Hypothalamus (tissue), 51 donors: ENCODE measurements at places on chromosomes 2 and 18.

- DNase-seq, result peak; percentile 80
These were observed 98.0 kb downstream of the INSIG2 start for GRCh38 chr2:118186110-118186857.

GRCh38 chr2:128775217-128775913 is 456.7 kb upstream of the HS6ST1 start:
- DNase-seq, result no peak

DNA sequence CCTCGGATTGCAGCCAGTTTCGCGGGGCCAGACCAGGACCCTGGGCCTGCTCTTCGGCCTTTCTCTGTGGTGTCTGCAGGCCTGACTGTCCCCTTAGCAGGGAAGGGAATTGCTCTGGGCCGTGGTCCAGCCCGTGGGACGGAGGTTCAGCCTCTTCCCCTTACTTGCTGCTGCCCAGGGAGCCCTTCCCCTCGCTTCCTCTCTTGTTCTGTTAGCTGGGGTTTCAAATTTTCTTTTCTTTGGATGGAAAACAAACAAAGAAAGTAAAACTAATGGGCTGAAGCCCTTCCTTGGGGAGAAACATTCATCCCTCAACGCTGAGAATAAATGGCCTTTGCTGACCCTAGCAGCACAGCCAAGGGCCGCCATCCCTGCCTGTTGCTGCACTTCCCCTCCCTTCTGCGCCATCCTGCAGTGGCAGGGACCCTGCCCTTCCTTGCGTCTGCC is 52.4 kb downstream of the ASAP2 start:
- DNase-seq, result no peak

- DNase-seq, result no peak
These were observed 84.2 kb downstream of the SLC39A10 start for GRCh38 chr2:195741191-195741590.

DNA sequence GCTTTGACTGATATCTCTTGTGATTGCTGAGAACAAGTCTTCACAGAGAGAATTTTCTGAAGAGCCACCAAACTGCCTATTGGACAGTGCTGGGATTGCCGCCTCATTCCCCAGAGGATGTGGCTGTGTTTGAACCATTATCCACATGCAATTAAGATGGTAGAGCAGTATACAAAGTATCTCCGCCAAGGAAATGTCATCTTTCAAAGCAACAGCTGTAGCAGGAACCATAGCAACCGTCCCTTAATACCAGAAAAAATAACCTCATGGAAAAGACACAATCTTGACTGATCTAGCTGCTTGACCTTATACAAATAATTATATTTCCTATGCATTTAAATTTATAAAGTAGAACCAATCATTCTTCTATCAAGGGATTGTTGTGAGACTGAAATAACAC is 772.6 kb upstream of the FAM98A start:
- no peak for DNase-seq

- DNase-seq, result no peak
These were observed 148.7 kb downstream of the TFCP2L1 start for GRCh38 chr2:121136323-121136722.
